Midbrain (tissue), 1 donor: ENCODE measurements at places on chromosomes 5 and 9.

- no peak for DNase-seq
These were observed 34.7 kb upstream of the MYO10 start for GRCh38 chr5:16970826-16971225.

DNA sequence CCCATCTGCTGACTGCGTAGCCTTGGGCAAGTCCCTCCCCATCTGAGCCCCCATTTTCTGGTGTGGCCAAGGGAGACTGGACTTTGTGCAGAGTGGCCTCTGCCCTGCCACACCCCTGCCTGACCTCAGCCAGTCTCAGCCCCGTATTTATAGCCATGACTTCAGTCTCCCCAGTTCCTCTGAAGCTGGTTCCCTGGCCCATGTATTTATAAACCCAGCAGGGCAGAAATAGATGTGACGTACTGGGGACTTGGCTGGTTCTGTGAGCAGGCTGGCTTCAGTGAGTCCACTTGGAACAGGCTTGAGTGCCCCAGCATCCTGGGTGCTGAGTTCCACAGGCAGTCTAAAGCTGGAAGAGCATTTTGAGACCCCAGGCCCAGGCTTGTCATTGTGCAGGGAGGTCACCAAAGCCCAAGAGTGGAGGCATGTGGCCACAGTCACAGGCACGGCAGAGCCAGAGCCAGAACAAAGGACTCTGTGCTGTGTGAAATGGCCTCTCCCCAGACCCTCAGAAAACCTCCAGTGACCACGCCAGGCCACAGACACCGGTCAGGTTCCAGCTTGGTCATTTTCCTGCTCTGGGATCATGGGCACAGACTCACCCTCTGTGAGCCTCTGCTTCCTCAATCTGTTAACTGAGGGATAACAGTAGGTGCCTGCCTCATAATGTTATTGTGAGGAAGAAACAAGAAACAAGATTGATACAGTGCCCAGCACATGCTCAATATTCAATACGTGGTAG is 30.4 kb upstream of the SYNPO start:
- peak; percentile 24 for DNase-seq

DNA sequence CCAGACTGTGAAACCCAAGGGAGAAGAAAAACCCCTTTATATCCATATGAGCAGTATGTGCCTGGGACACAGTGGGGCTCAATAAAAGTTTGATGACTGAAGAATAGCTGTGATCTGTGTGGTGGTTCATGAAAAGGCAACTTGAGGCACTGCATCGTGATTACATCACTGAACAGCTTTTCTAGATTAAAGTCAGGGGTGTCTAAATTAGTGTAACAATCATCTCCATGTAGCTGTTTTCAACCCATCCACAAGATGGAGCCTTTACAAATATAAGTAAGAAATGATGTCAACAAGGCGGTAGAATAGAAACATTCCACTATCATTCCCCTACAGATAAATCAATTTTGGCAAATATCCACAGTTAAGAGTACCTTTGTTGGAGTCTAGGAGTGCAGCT is 55.5 kb downstream of the PRRC1 start:
- no peak for DNase-seq

- DNase-seq = no peak
These were observed 7.8 kb upstream of the VLDLR start for GRCh38 chr9:2613730-2614271.

- DNase-seq = no peak
These were observed 75.6 kb upstream of the SPRY4 start for GRCh38 chr5:142400415-142400814.

GRCh38 chr9:114229295-114229694 is 74.0 kb downstream of the COL27A1 start:
- no peak for DNase-seq

DNA sequence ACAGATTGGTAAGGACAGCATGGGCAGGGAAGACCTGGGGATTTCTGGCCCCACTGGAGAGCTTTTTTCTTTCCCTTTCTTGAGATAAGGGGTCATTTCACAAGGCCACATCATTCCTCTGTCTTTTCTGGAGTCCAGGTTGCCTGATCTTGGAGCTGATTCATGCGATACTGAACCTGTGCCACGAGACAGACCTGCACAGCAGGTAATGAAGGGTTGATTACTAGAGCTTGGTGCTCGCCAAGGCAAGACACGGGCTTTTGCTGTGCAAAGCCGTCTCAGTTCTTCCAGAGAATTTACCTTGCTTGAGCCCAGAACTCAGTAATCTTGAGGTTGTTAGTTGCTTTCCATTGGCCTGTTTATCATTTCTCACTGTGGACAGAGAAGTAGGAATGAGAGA is 39.2 kb downstream of the NUP188 start:
- DNase-seq = no peak
